Anterior cingulate cortex (tissue), 58 donors: ENCODE measurements at places on chromosomes 12 and 14.

DNA sequence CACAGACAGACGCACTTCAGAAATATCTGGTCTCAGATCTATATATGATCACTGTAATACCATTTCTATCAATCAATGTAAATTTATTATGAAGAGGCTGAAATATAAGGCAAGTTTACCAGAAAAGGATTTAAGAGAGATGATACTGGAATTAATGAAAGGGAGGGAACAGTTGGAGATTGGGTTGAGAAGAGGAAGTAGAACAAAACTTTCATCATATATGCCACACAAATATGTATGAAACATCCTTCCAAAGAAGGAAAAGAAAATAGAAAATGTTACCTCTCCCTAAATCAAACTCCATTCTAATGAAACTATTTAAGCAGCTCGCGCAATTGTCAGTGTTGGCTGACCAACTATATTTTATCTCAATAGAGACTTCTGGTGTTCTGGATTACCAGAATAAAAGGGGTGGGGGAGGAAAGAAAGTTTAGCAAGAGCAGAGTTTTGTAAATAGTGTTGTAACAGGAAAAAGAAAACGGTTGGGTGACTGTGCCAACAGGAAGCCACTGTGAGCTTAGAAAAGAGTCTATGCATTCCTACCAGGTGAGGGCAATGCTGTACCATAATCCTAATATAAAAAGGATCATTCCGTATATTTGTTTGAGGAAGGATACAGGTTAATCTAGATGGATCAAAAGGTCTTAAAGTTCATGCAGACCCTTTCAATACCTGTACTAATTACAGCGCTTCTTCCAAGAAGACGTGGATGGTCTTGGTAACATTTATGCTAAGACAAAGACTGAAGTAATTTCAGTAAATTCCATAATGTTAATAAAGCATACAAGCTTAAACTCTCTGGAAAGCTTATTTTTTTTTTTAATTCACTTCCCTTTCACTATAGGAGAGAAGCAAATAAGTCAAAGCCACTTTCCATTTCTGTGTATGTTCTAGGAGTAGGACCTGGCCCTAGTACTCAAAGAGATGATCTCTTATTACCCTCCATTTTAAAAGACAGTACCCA is 14.5 kb upstream of the LLPH start:
- no peak for DNase-seq

DNA sequence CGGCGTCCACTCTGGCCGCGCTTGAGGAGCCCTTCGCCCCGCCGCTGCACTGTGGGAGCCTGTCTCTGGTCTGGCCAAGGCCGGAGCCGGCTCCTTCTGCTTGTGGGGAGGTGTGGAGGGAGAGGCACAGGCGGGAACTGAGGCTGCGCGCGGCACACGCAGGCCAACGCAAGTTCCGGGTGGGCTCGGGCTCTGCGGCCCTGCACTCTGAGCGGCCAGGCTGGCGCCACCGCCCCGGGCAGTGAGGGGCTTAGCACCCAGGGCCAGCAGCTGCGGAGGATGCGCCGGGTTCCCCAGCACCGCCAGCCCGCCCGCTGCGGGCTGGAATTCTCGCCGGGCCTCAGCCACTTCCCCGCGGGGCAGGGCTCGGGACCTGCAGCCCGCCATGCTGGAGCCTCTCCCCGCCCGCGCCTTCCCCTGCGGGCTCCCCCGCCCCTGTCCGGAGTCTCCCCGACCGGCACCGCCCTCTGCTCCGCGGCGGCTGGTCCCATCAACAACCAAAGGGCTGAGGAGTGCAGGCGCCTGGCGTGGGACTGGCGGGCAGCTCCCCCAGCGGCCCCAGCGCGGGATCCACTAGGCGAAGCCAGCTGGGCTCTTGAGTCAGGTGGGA is 921.2 kb upstream of the FOXG1 start:
- DNase-seq = no peak

DNA sequence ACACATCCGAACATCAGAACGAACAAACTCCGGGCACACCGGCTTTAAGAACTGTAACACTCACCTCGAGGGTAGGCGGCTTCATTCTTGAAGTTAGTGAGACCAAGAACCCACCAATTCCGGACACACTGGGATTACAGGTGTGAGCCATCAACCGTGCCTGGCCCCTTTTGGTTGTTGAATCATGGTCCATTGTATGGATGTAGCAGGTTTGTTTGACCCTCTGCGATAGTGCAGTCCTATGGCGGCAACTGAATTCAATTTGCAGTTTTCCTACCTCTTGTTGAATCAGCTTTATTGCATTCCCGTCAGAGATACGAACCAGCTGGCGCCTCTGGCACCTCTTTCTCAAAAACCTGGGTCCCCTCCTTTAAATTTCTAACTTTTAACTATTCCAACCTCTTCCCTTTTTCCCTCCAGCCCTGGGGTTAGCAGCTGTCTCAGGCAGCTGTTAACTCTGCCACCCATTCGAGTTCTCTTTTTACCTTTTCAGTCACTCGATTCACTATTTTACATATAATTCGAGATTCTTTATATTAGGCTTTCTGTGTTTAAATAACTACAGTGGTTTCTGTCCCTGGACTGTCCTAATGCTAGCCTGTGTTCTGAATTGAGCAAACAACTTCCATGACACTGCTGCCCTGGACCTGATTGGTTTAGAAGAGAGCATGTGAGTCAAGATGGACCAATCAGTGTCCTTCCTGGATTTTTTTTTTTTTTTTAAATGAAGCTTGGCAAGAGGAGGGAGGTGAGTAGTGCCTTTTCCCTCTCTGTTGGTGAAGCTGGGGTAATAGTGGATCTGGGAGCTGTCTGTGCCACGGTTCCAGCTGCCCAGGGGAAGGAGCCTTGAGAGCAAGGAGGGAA is 261.5 kb downstream of the PCNX1 start:
- DNase-seq = no peak

- DNase-seq = no peak
Observed at GRCh38 chr12:89461649-89462612, 62.7 kb downstream of the GALNT4 start.

DNA sequence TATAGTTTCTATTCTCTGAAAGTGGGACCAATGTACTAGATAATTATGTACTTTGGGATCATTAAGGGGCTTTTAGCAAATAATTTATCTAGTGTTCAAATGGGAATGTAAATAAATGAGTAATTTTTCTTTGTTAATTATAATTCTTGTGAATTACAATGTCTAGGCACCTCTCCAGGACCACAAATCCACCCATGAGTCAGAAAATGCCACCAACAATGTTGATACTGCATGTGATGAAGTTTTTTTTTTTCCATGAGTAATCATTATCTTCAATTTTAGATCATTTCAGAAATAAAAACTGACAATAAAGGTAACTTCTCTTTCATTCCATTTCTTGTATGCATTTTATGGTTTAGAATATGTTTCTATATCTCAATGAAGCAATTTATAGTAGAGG is 470.3 kb downstream of the VRK1 start:
- no peak for DNase-seq

DNA sequence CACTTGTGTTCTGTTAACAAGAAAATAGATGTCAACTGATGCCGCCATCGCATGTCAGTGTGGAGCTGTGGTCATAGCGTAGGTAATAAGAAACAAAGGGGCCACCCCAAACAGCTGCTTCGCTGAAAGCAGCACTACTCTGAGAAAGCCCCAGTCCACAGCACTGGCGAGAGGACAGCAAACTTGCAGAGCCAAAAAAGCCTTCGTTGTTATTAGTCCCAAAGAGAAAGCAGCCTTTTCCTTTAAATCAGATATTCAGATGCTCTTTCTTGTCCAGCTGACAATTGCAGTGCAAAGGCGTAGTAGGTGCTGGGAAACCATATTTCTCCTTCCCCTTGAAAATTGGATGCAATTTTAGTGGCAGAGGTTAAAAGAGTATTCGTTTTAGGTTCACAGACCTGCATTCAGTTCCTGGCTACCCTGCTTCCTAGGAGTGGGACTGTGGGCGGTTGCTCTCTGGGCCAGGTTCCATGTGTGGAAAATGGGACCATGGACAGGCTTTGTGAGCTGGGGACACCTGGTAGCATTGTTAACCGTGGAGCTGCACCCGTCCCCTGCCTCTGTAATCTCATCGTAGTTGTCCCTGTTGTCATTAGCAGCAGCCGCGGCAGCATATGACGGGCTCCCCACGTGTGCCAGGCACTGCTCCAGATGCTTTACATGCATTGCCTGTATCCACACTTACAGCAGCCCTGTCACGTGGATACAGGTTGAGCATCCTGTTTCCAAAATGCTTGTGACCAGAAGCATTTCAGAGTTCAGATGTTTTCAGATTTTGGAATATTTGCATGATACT is 54.2 kb downstream of the ELK3 start:
- no peak for DNase-seq

DNA sequence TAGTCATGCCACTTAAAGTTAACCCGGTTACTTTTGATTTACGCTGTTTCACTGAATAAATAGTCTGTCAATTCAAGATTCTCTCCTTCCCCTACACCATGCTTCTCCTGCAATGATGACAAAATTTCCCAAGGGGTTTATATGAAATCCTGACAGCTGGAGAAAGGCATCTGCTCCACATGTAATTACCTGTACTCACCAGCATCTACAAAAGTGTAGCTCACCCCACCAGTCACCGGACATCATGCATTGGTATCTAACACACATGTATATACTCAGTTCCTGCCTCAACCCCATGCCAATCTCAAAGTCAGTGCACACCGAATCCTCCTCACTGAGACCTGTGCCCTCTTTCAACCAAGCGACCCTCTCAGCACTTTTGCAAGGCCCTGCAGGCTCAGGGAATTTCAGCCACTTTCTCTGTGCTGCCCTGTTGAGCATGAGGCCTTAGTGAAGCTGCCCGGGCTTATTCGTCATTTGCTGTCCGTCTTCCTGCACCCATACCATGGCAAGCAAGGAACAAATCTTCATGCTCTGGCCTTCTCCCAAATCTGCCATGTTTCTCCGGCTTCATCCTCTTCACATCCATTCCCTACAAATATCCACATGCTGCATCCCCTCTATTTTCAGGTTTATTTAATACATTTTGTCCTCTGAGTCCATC is 131.6 kb downstream of the SEC23A start:
- no peak for DNase-seq

DNA sequence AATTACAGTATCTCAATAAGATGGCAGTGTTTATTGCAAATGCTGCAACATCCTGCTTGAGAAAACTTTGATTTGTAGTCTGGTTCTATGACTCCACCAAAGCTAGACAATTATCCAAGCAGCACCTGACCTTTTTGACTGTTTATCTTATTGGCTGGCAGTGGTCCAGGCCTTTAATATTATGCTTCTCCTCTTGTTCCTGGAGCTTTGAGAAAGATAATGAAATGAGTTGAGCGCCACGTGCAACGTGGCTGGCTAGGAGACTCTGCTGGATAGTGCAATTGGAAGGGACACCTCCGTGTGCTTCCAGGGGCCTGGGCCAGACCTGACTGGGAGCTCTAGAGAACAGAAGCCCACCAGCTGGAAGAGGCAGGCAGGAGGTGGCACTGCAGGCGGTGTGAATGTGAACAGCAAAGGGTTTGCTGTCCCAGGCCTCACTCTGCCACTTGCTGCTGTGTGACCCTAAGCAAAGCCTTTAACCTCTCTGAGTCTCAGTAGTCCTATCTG is 349.3 kb downstream of the CACNA1C start:
- DNase-seq = no peak
